ENCODE measurements at places on chromosomes 7 and 10.

GRCh38 chr10:38979535-38979934 lies 885.4 kb downstream of the ZNF37A start:
- DNase-seq: no peak

DNA sequence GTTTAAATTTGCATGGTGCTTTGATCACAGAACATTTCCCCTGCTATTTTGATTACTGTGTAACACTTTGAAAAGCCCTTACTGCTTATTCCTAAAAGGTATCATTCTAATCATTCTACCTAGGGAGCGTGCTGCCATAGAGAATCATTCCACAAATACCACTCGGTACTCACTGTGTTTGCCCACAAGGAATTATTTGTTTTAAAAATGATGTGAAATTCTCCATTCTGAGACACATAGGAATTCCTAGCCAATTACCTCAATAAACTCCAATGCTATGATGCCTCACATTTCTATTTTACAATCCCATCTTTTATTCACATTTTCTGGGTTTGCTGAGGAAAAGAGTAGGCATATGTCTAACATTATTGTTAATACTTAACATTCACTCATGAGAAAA lies 16.2 kb upstream of the TES start:
- no peak for DNase-seq

GRCh38 chr7:39507866-39508551 lies 58.2 kb upstream of the YAE1 start:
- DNase-seq: no peak

GRCh38 chr7:20197125-20197748 lies 19.9 kb downstream of the MACC1 start:
- no peak for DNase-seq

- DNase-seq: no peak
Measured at GRCh38 chr10:132645247-132645530, 107.6 kb downstream of the INPP5A start.

GRCh38 chr7:77352665-77353406 lies 63.3 kb downstream of the GSAP start:
- no peak for DNase-seq

GRCh38 chr7:18995270-18995671 lies 122.2 kb downstream of the TWIST1 start:
- no peak for DNase-seq

DNA sequence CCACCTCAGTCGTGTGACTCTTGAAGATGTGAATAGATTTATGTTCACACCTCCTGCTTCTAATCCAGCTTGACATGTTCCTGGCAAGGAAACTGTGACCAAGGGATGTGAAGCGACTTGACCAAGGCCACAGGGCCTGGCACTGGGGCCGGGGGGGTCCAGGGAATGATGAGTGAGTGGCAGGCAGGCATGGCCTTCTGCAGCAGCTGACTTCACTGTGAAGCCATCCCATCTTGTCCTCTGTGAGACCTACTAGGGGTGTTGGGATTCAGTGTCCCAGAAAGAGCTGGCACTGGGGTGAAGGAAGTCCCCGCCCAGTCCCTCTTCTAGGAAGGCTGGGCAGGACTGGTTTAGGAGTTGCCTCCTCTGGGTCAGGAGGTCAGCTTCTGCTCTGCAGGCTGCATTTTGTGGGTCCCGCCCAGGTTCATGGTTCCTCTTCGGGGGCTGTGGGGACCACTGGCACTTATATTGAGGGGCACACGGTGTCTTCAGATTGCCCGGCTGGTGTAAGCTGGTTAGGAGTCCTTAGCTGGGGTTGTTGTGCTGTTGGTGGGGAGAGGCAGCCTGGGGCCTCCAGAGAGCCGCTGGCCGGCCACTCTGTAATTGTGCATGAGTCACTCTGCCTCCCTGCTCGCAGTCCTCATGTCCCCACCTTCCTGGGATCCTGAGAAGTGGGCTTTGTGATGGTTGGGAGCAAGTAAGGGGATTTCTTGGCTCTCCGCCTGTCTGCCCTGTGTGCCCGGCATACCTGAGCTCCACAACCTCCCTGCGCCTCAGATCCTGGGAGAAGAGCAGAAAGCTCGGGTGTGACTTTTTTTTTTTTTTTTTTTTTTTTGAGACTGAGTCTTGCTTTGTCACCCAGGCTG lies 11.0 kb downstream of the ZMIZ1 start:
- no peak for DNase-seq

DNA sequence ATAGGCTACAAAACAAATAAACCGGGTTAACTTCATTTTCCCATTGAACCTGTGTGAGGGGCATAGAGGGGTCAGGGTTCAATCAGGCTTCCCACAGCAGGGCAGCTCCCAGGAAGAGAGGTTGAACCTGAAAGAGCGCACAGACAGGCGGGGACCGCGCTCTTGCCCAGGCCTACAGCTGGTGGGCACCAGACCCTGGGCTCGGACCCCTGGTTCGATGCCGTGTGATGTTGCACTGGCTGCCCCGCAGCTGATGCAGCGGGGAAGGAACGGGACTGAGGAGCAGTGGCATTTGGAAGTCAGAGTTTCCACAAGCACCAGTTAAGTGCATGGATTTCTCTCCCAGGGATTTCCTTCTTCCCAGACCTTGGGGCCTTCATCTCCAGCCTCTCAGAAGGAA lies 72.6 kb upstream of the INSIG1 start:
- DNase-seq: no peak

All from stimulated activated CD4-positive, alpha-beta T cell treated with anti-CD3 and anti-CD28 coated beads, Interleukin-4, amount 100 ng/mL, for 24 hours (primary cell).